Esophagus squamous epithelium (tissue), 5 donors: ENCODE measurements at places on chromosomes 3 and 15.
A peak's percentile ranks its signal among the peaks of the same experiment; 100 is the strongest.

DNA sequence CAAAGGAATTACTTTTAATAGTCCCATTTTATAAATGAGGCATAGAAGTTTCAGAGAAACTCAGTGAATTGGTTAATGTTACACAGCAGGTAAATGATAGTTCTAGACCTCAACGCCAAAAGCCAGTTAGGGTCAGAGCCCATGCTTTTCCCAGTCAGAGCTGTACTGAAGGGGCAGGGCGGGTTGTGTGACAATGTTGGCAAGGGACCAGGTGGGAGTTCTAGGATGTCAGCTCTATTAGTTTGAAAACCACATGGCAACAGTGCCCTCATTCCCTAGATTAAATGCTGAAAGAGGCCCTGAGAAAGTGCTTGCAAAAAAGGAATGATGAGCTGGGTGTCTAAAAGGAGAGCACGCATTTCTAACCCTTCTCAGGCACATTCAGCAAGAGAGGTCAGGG, 65.4 kb upstream of the EPHB1 start:
- no peaks in the 10 kb centered on the region for H3K27me3 ChIP-seq
- no peak for DNase-seq
- H3K4me1 ChIP-seq: no peaks in the 10 kb centered on the region
- no peaks in the 10 kb centered on the region for H3K36me3 ChIP-seq
- no peak overlapping the region for H3K27ac ChIP-seq
- H3K4me3 ChIP-seq: no peak overlapping the region

DNA sequence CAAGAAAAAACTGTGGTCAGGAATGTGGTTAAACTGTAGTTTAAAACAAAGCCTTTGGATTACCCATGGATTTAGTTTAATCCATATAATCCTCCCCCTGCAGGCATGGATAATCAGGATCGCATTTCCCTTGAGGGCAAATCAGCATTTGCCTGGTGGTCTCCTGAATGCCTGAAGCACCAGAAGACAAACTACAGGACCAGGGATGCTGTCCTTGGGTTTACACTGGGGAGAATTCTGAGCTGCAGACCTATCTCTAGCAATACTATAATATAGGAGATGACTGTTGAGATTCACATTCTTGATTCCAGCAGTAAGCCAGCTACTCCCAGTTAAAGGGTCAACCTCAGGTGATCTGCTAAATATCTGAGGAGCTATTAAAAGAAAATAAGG, 10.6 kb downstream of the PIK3CB start:
- no peak for DNase-seq
- no peaks in the 10 kb centered on the region for H3K4me1 ChIP-seq
- no peak overlapping the region for H3K4me3 ChIP-seq
- H3K36me3 ChIP-seq: peaks cover 6% of the 10 kb centered on the region

DNA sequence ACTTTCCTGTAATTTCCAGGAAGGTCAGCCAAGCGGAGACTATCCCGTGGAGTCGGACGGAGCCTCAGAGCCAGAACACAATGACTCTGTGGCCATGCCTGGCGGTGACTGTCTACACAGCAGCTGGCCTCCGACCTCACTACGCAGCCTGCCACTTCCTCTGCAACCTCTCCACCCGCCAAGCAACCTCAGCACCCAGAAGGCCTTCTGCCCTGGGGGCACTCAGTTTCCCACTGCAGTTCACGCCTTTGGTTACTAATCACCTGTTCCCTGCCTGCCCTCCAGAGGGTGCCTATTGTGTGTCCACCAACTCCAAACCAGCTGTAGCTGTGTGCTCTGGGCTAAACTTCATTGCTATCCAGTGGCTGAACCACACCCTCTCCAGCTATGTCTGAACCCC, 44.0 kb downstream of the TM2D3 start:
- H3K27ac ChIP-seq: no peak overlapping the region
- DNase-seq: no peak
- H3K27me3 ChIP-seq: no peaks in the 10 kb centered on the region
- H3K4me1 ChIP-seq: no peaks in the 10 kb centered on the region

DNA sequence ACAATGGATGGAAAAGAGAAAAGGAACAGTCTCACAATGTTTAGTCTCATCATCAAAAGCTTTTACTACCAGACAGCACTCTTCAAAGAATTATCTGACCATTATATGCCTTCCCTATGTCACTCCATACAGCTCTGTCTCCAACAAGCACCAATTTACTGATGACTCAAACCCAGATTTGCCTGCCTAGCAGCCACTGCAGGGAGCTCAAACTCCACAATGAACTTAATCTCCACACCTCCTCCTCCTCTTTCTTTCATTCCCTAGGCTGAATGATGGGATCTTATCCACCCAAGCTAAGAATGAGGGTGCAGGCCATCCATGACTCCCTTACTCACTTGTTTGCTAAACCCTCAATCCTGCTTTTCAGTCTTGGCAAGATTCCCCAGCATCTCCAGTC, 45.5 kb downstream of the NBEAL2 start:
- peaks cover 9% of the 10 kb centered on the region for H3K4me1 ChIP-seq
- DNase-seq: no peak
- H3K4me3 ChIP-seq: no peak overlapping the region
- no peaks in the 10 kb centered on the region for H3K27me3 ChIP-seq

DNA sequence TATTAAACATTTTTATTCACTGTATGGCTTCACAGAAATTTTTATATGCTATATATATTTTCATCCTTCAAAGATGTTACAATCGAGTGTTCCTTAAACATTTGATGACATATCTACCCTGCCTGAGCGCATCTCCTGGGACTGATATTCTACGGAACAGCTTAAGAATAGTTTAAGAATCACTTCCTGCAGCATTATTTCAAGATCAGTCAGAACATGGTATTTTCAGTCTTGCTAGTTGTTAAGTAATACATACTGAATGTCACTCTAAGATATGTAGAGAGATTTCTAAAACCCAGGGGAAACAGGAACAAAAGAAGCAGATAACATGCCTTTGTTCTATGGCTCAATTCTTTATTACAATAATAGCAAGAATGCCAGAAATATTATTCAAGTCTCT, 8.7 kb downstream of the COL8A1 start:
- H3K27ac ChIP-seq: peak overlapping the region; percentile 81
- no peaks in the 10 kb centered on the region for H3K36me3 ChIP-seq
- no peak overlapping the region for H3K4me3 ChIP-seq

DNA sequence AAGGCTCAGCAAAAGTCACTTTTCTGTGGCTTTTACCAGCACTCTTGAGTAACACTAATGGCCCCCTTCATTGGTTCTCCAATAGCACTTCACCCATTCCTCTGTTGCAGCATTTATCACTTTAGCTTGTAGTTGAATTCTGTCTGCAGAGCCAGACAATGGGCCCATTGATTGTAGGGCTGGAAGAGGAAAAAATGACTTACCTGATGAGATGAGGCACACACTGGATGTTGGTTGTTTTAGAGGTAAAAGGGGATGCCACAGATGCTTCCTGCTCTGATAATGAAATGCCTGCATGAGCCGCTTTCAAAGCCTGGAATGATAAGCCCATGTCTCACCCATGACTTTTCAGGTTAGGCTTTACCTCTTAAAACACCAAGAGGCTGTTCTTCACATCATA, 64.3 kb downstream of the PLAAT1 start:
- H3K27ac ChIP-seq: no peak overlapping the region
- no peak for DNase-seq
- H3K4me1 ChIP-seq: peaks cover 3% of the 10 kb centered on the region
- no peaks in the 10 kb centered on the region for H3K27me3 ChIP-seq
- no peak overlapping the region for H3K4me3 ChIP-seq
- H3K36me3 ChIP-seq: no peaks in the 10 kb centered on the region

GRCh38 chr3:152229692-152230091, 39.0 kb upstream of the MBNL1 start:
- peaks cover 5% of the 10 kb centered on the region for H3K4me1 ChIP-seq
- H3K27me3 ChIP-seq: no peaks in the 10 kb centered on the region
- DNase-seq: no peak
- no peak overlapping the region for H3K4me3 ChIP-seq
- H3K27ac ChIP-seq: no peak overlapping the region
- no peaks in the 10 kb centered on the region for H3K36me3 ChIP-seq

- no peak overlapping the region for H3K4me3 ChIP-seq
- H3K27ac ChIP-seq: no peak overlapping the region
- no peak for DNase-seq
- no peaks in the 10 kb centered on the region for H3K36me3 ChIP-seq
- H3K27me3 ChIP-seq: no peaks in the 10 kb centered on the region
- no peaks in the 10 kb centered on the region for H3K4me1 ChIP-seq
Observed at GRCh38 chr3:56357266-56357665, 111.0 kb downstream of the ERC2 start.

- DNase-seq: no peak
- H3K4me1 ChIP-seq: peaks cover 30% of the 10 kb centered on the region
- no peak overlapping the region for H3K4me3 ChIP-seq
Observed at GRCh38 chr3:134462331-134462941, 23.3 kb downstream of the ANAPC13 start.

GRCh38 chr15:99421758-99422157, 144.0 kb upstream of the MEF2A start:
- no peaks in the 10 kb centered on the region for H3K27me3 ChIP-seq
- no peak overlapping the region for H3K27ac ChIP-seq
- peaks cover 43% of the 10 kb centered on the region for H3K4me1 ChIP-seq
- no peak for DNase-seq
- H3K36me3 ChIP-seq: no peaks in the 10 kb centered on the region
- no peak overlapping the region for H3K4me3 ChIP-seq

DNA sequence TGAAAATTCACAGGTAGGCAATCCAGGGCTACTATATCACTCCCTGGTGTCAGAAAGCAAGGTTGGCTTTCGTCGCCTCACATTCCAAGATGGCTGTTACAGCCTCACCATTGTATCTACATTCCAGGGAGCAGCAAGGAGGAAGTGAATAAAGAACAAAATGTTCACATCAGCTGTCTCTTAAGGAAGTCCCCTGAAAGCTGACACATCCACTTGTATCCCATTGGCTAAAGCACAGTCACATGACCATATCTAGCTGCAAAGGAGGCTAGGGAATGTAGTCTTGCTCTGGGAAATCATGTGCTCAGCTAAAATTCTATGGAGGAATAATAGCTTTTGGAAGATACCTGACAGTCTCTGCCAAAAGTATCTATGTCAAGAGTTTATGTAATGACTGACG, 12.8 kb upstream of the GATA2 start:
- H3K27ac ChIP-seq: no peak overlapping the region
- DNase-seq: no peak
- H3K36me3 ChIP-seq: no peaks in the 10 kb centered on the region

DNA sequence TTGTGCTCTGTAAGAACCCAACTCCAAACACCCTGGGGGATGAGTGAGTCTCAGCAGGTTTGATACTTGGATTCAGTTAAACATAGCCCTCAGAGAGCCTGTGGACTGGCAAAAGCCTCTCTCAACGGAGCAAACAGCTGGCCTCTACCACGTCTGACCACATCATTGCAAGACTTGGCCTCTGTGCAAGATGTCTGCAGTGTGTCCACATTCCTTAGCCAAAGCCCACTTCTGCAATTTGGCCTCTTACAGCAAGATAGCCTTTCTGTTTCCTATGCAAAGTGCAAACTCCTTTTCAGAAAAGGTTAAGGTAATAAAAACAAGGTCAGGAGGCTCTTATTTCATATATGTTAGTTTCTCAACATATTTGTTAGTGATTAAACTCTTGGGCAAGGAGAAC, 27.9 kb downstream of the FBN1 start:
- H3K27me3 ChIP-seq: no peaks in the 10 kb centered on the region
- no peak overlapping the region for H3K4me3 ChIP-seq
- H3K4me1 ChIP-seq: peaks cover 36% of the 10 kb centered on the region
- no peak overlapping the region for H3K27ac ChIP-seq
- H3K36me3 ChIP-seq: no peaks in the 10 kb centered on the region

GRCh38 chr3:172315401-172316091, 132.7 kb downstream of the GHSR start:
- H3K27ac ChIP-seq: peak overlapping the region; percentile 36
- no peak for DNase-seq
- H3K4me1 ChIP-seq: peaks cover 71% of the 10 kb centered on the region
- no peaks in the 10 kb centered on the region for H3K27me3 ChIP-seq

GRCh38 chr3:168273036-168273435, 177.3 kb upstream of the GOLIM4 start:
- no peaks in the 10 kb centered on the region for H3K36me3 ChIP-seq
- H3K4me3 ChIP-seq: no peak overlapping the region
- no peaks in the 10 kb centered on the region for H3K4me1 ChIP-seq

- H3K36me3 ChIP-seq: no peaks in the 10 kb centered on the region
- no peak for DNase-seq
- no peak overlapping the region for H3K4me3 ChIP-seq
- H3K27me3 ChIP-seq: peaks cover 4% of the 10 kb centered on the region
- H3K27ac ChIP-seq: peak overlapping the region; percentile 39
Observed at GRCh38 chr3:193214445-193214844, 26.6 kb upstream of the PLAAT1 start.

DNA sequence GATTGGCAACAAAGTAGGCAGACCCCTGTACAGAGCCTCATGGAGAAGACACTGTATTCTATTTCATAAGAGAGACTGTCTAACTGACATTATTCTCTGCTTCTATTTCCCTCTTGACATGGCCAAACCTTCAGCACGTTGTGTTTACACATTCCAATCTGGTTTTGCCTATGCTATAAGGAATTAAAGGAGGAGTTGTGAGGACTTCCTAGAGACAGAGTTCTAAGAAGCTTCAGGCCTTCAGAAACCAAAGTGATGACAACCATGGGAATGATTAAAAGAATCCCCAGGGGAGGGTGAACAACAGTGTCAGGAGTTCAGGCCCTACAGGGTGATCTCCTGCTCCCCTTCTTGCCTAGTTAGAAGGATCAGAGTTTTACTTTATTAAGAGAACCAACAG, 44.9 kb upstream of the CAPN7 start:
- no peaks in the 10 kb centered on the region for H3K27me3 ChIP-seq
- no peak overlapping the region for H3K4me3 ChIP-seq
- DNase-seq: no peak
- H3K27ac ChIP-seq: no peak overlapping the region
- no peaks in the 10 kb centered on the region for H3K36me3 ChIP-seq
- H3K4me1 ChIP-seq: no peaks in the 10 kb centered on the region

DNA sequence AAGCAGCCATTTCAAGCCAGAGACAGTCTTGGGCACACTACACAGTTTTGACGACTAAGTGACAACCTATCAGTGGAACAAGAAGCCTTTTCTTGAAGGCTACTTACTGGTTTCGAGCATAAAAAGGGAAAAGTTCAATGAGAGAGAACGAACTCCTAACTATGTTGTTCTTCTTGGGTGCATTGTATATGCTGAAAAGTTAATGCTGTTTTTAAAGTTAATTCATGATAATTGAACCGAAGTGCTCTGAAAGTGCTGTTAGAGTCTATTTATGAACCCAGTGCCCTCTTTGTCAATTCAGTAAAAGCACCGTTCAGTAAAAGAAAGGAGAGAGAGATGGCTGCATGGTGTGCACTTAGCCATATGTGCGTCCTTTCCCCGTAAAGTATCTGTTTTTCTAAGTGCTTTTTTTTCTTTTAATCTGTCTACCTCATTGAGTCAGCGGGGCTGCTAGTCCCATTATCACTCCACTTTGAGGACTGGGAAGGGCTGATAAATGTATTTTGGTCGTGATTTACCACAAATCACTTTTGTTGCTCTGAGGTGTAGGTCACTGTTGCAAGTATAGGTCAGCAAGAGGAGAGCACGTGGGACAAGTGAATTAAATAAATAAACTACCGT, 380.7 kb upstream of the GOLIM4 start:
- no peak overlapping the region for H3K4me3 ChIP-seq
- DNase-seq: no peak
- no peaks in the 10 kb centered on the region for H3K4me1 ChIP-seq
- H3K27me3 ChIP-seq: no peaks in the 10 kb centered on the region

GRCh38 chr3:25170021-25170420, 258.0 kb upstream of the RARB start:
- H3K4me1 ChIP-seq: no peaks in the 10 kb centered on the region
- no peak overlapping the region for H3K27ac ChIP-seq
- DNase-seq: no peak
- H3K36me3 ChIP-seq: no peaks in the 10 kb centered on the region
- H3K27me3 ChIP-seq: no peaks in the 10 kb centered on the region
